Activated T-helper 9 cell treated with anti-CD3 and anti-CD28 coated beads, Interleukin-2, amount 50 U/mL, for 16 hours (primary cell): ENCODE measurements at places on chromosomes 2 and 18.

GRCh38 chr18:39784541-39784940 lies 2170.5 kb upstream of the PIK3C3 start:
- no peak for DNase-seq

- no peak for DNase-seq
Measured at GRCh38 chr2:22912398-22912797, 472.6 kb upstream of the KLHL29 start.

DNA sequence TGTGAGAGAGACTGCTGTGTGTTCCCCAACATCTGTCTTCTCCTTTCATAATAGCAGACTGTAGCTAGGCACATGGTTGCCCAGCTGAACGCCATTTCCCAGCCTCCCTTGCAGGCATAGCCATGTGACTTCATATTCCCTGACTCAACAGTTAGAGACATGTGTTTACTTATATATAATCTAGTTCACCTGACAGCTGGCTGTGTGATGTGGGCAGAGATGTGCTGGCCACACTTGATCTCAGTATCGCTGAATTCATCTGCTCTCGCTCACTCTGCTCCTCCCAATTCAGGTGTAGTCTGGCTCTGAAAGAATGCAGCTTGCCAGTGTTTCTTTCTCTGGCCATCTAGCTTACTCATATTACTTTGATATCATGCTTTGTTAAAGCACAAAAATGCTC lies 52.3 kb upstream of the SEC11C start:
- DNase-seq, result no peak

DNA sequence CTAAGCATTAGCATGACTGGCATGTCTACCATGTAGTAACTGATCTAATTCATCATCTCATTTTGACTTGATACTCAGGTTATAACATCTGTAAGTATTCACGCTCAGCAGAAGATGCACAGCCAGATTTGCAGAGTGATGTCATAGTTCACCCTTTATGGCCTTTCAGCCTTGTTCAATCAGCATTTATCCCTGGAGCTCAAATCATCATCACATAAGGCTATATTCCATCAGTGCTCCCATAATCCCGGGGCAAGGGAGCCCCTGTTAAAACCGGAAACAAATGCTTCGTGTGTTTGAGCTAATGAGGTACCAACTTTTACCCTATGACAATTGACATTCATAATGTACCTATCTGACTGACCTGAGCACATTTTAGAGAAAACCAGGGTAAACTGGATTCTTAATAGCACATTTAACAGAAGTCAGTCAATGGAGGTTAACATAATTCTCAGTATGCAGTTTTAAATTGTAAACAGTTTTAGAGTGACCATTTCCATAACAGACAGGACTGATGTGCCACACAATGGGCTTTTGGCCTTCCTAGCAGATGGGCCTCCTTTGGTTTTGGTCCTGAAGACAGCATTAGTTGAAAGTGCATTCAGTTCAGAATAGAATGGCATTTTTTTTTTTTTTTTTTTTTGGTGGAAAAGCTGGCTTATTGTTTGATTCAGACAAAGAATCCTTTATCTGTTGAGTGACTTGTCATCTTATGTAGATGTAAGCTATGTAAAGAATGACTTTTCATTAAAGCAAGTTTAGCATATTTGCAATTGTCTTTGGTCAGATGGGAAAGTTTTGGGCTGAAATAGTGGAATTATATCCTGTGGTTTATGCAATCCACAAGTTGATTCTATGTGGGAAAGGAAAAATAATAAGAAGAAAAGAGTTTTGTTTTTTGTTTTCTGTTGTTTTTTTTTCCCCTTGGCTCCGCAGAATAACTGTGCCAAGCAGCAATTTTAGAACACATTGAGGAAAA lies 866.0 kb upstream of the ACVR2A start:
- DNase-seq, result no peak

GRCh38 chr18:58013241-58014211 lies 30.5 kb upstream of the NEDD4L start:
- DNase-seq, result no peak

DNA sequence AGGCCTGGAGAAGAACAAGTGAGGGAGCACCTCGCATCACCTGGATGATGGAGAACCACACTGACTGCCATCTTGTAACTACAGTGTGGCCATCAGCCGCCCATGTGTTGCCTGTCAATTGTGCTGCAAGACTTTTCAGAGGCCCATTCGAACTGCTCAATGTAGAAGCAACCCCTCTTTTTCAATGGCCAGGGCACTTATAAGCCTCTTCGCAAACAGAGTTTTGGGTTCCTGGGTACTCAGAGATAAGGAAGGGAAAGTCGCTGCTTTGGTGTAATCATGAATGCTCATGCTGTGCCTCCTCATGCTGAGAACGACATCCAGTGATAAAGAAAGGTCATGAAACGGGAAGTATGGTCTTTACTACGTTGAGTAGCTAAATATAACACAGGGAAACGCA lies 143.9 kb upstream of the SLC39A10 start:
- DNase-seq, result no peak

GRCh38 chr2:227853204-227853629 lies 18.2 kb upstream of the DAW1 start:
- DNase-seq, result no peak

DNA sequence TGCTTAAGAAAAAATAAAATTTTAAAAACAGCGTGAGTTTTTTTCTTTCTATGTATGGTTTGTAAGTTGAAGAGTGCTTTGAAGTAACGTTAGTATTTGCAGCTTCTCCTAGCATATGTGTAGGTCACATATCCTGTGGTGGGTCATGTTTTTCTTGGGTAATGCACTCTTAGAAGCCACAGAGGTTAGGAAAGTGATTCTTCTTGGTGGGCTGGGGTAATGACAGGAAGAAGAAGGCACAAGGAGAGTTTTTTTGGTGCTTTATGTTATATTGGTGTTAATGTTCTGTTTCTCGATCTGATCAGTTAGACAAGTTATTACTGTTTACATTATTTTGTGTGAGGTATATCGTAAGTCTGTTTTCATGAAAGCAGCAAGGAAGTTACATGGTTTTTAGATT lies 109.0 kb downstream of the ICA1L start:
- no peak for DNase-seq

DNA sequence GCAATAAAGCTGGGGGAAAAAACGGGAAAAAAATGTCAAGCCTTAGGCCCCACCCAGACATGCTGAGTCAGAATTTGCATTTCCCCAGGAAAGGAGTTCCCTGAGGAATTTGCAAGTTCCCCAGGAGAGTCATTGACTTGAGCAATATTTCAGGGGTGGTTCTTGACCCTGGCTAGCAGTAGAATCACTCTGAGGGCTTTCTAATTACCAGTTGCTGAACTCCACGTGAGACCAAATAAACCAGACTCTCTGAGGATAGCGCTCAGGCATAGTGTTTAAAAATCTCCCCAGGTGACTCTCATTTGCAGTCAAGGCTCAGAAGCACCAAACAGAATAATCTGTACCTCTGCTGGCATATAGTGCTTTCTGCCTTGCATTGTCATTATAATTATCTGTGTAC lies 48.7 kb downstream of the C1QL2 start:
- no peak for DNase-seq

DNA sequence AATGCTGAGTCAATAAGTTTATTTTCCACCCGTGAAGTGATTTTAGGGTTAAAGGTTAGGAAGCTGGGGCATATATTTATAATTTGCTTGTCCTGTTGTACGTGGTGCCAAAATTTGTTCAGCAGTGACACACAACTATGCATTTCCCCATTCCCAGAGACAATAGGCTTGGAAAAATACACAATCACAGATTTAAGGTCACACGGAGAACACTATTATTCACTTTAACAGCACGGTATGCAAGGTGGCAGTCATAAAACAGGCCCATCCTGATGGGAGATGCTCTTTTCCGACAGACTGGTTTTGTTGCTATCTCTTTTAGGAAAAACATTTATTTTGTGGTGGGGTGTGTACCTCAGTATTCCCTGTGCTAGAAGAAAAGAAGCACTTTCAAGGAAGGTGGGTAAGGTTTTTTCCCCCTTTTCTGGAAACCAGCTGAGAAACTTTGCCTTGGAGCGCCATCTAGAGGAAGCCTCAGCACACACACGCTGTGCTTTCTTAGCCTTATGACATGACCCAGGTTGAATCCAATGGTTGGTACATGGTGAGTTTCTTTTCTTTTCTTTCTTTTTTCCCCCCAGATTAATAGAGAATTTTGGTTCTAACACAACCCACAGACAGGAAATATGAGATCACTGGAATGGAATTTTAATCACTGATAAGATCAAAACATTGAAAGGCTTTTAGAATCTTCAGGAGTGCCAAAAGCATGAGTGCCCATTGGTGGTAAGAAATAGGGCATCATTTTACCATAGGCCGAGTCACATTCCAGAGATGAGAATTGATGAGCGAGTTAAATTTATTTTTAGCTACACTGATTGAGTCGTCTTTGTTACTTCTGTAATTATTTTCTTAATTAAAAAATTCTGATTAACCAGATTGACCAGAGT lies 332.1 kb downstream of the AGPS start:
- no peak for DNase-seq

DNA sequence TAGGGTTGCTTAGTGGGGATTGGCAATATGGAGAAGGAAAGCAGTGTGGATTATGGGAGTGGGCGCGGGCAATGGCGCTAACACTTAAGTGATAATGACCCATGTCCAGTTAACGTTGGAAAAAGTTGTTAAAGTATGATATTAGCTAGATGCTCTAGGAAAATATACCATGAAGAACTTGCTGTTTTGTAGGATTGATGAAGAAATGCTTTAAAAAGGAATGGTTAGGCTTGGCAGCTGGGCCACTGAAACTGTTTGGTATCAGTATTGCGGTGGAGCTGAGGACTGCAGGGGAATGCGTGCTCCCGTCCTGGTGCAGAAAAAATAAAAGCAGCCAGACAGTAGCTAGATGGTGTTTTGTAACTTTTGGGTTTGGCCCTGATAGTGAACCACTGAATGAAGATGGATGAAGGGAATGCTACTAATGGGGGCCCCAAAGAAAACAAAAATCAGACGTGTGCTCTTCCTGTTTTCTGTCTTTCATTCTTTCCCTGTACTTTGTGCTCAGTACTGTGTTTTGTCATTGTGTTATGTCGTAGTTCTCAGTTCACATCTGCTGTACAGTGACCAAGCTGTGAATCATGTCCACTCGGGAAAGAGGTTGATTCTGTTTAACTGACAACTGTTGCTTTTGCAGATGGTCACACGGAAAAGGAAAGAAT lies 999 bp downstream of the INSIG2 start:
- DNase-seq, result peak; percentile 4

DNA sequence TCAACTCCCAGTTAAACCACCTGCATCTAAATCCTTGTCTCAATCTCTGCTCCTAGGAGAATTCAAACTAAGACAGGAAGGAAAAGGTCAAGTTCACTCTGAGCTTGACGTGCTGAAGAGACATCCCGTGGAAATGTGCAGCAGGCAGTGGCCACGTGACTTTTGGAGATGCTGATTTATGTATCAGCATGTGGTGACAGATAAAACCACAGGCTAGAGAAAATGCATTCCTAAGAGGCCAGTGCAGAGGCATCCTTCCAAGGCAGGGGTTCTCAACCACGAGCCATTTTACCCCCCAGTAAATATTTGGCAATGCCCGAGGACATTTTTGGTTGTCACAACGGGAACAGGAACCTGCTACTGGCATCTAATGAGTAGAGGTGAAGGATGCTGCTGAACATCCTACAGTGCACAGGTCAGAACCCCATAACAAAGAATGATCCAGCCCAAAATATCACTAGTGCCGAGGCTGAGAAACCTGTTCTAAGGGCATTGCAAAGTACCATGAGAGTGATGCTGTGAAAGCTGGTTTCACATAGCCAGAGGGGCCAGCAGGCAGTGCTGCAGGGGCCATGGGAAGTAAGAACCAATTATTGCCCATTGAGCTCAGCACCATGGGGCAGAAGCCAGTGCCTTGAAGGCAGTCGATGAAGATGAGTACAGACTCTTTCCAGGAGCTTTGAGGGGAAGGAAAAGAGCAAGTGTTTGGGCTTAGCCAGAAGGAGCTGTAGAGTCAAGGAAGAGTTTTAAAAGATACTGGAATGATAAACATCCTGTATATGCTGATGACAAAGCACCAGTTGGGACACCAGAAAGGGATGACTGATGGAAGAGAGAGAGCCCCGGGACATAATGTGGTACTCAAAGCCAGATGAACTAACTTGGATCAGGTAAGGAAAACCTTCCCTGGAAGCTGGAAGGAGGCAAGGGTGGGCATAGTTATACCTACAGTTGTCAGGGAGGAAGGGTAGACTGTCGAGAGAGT lies 174.6 kb downstream of the HAUS1 start:
- DNase-seq, result no peak

- no peak for DNase-seq
Measured at GRCh38 chr2:158676696-158677095, 118.4 kb upstream of the DAPL1 start.

GRCh38 chr2:15666861-15667808 lies 75.5 kb downstream of the DDX1 start:
- DNase-seq, result no peak

- DNase-seq, result no peak
Measured at GRCh38 chr18:7023063-7023580, 94.5 kb downstream of the LAMA1 start.

GRCh38 chr2:232309592-232309991 lies 69.0 kb upstream of the ALPP start:
- DNase-seq, result no peak

DNA sequence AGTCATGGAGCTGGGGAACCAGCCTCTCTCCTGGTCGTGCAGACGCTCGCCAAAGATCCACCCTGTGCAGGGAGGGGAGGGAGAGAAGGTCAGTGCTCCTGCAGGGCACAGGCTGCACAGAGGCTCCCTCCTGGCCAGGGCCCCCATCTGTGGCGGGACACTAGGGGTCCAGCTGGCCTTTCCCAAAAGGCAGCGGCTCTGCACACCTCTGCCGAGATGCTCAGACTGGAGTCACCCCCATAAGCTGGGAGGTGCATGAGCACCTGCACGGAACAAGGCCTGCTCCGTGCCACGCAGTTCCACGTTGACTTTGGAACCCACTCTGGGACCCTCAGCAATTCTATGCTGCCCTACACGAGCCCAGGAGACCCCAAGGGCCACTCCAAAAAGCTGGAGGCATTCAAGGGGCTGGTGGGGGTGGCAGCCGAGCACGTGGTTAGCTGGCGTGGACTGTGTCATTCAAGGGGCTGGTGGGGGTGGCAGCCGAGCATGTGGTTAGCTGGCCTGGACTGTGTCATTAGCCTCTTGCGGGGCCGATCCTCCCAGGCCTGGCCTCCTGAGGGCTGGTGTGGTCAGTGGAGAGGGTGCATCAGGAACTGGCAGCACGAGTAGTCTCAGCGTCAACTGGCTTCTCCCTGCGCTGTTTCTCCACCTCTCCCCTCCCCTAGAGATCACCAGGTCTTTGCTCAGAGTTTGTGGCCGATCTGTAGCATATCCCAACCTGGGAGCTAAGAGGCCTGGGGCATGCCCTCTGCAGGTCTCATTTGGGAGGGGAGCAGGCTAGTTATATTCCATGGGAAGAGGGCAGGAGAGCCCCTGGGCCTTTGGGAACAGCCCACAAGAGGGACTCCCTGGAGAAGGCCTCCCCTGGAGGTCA lies 9.8 kb downstream of the SNORC start:
- no peak for DNase-seq

- no peak for DNase-seq
Measured at GRCh38 chr2:174436351-174436750, 40.8 kb downstream of the SCRN3 start.

DNA sequence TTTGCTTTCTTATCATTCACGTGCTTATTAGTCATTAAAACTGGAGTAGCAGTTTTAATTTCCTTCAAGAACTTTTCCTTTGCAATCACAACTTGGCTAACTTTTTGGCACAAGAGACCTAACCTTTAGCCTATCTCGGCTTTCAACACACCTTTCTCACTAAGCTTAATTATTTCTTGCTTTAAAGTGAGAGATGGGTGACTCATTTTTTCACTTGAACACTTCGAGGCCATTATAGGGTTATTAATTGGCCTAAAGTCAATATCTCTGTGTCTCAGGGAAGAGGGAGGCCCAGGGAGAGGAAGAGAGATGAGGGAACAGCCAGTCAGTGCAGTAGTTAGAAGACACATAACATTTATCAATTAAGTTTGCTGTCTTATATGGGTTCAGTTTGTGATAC lies 289.8 kb downstream of the RBM43 start:
- DNase-seq, result no peak
